ENCODE measurements at places on chromosomes 13 and 19. TPM values are rescaled to one million over a fixed set of nuclear protein-coding genes. Genes with fewer than 3 reads are reported as not detected.
A peak's percentile ranks its signal among the peaks of the same experiment; 100 is the strongest.

DNA sequence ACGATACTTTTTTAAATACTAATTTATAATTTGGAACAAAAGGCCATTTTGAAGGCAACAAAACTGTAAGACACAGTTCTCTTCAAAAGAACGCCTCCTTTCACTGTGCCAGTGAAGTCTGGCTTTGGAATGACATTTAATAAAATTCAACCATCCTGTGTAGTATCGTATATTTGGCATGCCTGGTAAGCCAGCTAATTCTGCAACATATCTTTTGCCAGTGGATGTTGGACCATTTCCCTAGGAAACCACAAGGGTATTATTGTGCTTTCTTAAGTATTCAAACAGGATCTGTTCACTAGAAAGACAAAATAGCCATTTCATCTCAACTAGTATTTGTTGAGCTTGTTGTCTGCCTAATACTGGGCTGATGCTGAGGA lies 111.6 kb downstream of the RGCC start:
- DNase-seq: no peak

Gene PRR19
- polyA plus RNA-seq: 0.17 TPM

GRCh38 chr13:58706421-58706820 lies 1074.9 kb downstream of the PCDH17 start:
- DNase-seq: no peak

Gene NKPD1
- 0.18 TPM for polyA plus RNA-seq

DNA sequence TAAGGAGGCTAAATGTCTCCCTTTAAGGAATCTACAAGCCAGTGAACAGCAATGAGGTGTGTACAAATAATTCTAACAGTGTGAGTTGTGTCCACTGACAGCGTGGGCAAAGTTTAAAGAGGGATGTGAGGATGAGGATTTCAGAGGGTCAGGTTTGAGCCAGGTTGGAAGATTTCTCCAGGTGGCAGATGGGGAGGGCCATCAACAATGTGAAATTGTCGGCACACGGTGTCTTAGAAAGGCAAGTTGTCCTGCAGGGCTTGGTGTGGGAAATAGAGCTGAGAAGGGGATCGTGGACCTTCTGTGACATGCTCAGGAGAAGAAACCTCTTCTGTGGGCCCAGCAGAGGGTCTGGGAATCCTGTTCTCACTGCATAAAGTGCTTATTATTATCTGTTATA lies 52.1 kb downstream of the ATP8A2 start:
- DNase-seq: no peak

DNA sequence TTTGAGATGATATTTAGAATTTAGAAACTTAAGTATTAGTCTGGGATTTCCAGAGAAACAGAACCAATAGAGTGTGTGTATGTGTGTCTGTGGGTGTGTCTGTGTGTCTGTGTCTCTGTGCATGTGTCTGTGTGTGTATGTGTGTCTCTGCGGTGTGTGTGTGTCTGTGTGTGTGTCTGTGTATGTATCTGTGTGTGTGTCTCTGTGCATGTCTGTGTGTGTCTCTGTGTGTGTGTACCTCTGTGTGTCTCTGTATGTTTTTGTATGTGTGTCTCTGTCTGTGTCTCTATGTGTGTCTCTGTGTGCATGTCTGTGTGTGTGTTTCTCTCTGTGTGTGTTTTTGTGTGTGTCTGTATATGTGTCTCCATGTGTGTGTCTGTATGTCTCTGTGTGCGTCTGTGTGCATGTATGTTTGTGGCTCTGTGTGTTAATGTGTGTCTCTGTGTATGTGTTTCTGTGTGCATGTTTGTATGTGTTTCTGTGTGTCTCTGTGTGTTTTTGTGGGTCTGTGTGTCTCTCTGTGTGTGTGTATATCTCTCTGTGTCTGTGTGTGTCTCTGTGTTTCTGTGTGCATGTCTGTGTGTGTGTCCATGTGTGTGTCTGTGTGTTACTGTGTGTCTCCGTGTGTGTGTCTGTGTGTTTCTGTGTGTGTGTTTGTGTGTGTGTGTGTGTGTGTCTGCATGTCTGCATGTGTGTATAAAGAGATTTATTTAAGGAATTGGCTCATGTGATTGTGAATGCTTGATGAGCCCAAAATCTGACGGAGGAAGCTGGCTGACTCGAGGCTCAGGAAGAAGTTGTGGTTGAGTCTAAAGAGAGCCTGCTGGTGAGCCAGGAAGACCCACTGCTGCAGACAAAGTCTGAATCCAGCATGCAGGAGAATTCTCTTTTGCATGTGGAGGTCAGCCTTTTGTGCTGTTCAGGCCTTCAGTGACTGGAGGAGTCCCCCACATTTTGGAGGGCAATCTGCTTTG lies 22.2 kb downstream of the GPR42 start:
- peak; percentile 4 for DNase-seq

- no peak for DNase-seq
Observed at GRCh38 chr13:109790942-109791605, 4.7 kb upstream of the IRS2 start.

- DNase-seq: no peak
Observed at GRCh38 chr13:28468023-28468915, 26.7 kb downstream of the FLT1 start.

GRCh38 chr13:36412736-36413135 lies 19.6 kb upstream of the CCNA1 start:
- DNase-seq: no peak

GRCh38 chr13:20426766-20427448 lies 98.8 kb downstream of the CRYL1 start:
- no peak for DNase-seq

GRCh38 chr19:23916991-23917390 lies 2.3 kb downstream of the ZNF726 start:
- no peak for DNase-seq

GRCh38 chr13:68597641-68598040 lies 1367.5 kb upstream of the PCDH9 start:
- DNase-seq: no peak

DNA sequence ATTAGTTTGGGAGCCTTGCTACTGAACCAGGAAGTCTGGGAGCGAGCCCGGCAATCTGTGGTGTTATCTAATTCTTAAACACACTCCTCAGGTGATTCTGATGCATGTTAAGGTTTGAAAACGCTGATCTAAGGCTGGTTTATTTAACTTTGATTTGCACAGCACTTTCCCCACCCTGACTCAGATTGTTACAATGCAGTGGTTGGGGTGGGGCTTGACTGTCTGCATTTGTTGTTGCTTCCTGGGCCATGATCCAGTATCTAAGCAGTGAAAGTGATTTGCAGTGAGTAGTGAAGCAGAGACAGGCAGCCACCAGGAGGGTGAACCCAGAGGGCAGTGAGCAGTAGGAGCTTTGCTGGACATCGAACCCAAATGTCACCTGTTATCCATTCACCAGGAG lies 81.6 kb upstream of the ARGLU1 start:
- DNase-seq: no peak

DNA sequence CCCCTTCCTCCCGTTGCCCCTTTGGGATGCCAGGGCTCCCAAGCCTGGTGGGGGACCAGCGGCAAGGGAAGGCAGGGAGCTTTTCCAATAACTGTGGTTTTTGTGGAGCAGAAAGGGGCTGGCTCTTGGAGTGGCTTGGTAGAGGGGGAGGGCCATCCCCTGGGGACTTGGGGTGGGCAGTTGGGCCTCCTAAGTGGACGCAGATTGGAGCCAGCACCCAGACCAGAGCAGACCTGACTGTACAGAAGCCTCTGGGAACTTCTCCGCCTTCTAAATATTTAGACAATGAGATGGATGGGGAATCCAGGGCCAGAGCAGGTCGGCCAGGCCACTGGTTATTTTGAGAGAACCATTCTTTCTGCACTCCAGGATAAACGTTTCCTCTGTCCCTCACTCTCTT lies 4.2 kb downstream of the PTGIR start:
- no peak for DNase-seq

DNA sequence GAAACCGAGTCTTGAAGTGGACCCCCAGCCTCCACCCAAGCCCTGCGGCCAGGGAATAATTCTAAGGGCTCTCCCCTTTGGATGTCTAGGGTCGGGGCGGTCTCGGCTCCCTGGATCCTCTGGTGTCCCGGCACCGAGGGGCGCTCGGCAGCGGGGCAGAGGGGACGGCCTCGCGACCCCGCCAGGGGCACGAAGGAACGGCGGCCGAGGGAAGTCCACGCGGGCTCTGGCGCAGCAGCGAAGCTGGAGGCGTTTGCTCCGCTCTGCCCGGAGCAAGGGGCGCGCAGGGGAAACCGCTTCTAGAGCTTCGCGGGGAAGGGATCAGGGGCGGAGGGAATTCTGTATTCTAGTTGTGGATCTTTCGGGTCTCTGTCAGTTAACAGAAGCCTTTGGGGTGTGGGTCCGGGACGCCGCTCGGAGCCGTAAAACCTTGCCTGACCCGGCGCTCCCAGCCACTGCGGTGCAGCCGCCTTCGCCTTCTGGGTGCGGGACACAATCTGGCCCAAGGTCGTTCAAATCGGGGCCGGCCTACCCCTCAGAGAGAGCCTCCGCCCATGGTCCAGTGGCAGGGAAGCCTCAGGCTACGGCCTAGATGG lies 118.2 kb downstream of the KCNRG start:
- no peak for DNase-seq

Gene RGL3
- 11.3 TPM for polyA plus RNA-seq

DNA sequence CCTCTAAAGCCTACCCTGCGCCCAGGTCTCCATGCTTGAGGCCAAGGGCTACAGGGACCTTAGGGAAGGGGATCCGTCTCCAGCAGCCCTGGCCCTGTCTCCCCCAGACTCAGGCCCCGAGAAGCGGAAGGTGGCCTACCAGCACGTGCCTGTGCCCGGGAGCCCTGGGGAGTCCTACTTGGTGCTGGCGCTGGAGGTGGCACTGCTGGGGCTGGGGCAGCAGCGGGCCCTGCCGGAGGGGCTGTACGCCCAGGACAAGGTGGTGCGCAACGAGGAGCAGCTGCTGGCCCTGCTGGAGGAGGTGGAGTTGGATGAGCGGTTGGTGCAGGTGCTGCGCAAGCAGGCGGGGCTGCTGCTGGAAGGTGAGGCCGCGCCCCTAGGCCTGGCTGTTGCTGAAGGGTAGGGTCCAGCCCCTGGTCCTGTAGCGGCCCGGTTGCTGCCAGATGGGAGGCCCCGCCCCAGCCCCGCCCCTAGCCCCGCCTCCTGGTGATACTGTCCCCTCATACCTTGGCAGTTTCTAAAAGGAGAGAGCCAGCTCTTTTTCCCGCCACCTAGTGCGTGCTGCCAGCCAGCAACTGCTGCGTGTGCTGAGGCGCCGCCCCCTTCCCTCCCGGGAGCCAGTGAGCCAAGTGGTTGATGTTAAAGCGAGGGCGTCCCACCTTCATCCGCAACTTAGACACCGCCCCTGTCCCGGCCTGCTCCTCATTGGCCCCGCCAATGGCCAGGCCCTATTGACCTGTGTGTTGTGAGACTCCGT lies 22.6 kb downstream of the ZSWIM4 start:
- DNase-seq: peak; percentile 55

DNA sequence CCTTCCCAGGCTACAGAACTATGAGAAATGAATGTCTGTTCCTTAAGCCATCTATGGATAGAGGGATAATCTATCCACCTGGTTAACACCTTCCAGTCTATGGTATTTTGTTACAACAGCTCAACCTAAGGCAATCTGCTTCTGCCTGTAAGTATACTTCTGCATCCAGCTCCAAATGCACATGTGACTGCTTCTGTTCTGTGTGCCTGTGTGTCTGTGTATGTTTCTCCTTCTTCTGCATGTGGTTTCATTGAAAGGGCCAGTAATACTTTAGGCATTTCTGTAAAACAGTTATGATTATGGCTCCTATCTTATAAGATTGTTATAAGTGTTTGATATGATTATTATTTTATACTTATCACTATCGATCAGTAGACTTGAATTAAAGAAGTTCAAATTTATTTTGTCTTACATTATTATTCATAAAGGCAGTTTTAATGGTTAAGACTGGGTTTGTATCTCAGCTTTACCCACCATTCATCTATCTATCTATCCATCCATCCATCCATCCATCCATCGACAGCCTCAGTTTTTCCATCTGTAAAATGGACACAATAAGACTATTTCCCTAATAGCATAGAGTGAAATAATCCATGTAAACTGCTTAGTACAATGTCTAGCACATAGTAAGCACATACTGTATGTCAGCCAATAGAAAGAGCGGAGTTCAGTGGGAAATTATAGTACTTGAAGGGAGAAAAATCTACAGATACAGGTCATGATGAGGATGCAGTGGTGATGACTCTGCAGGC lies 37.5 kb upstream of the TM9SF2 start:
- no peak for DNase-seq

- DNase-seq: no peak
Observed at GRCh38 chr19:28577233-28577632, 635.7 kb downstream of the UQCRFS1 start.

Gene ERICH6B
- not detected for polyA plus RNA-seq

DNA sequence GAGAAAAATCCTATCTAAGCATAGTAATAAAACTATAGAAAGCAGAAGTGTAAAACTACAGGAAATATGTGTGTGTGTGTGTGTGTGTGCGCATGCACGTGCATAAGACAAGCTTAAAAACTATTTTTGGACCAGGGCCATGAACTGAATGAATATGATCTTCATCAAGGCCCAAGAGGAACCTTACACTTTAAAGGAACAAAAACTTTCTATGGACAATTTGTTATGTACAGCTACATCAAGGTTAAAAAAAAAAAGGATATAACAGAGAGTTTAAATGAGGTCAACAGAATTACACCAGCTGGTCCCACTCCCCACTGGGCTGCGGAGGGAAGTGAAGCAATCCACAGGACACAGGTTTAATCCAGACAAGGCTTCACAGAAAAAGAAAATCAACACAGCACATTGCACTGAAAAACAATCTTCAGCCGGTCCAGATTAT lies 151.1 kb downstream of the LHFPL6 start:
- peak; percentile 49 for DNase-seq

Gene ZNF865
- 12.0 TPM for polyA plus RNA-seq

DNA sequence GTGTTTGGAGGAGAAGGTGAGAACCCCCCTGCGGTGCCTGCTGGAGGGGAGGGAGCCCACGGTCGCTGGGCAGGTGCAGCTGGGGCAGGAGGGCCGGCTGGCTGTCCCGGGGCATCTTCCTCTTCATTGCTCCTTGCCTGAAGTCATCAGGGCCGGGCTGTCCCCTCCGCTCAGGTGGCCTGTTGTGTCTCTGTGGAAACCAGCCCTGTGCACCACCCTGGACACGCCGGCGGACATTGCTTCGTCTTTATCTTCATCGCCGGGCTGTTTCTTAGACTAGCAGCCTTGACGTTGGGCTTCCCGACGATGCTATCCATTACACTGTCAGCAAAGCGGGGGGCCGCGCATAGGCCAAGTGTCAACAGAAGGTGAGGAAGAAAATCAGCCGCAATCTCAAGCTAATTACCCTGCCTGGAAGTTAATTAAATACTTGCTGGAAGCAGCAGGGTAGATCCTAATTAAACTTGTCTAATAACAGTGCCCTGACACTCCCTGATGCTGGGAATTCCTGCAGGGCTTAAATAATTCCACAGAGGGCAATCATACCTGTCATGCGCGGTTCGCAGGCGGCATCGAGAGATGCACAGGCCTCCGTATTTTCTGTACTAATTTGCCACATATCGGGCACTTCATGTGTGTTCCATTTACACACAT lies 111.4 kb upstream of the SOX1 start:
- DNase-seq: no peak

DNA sequence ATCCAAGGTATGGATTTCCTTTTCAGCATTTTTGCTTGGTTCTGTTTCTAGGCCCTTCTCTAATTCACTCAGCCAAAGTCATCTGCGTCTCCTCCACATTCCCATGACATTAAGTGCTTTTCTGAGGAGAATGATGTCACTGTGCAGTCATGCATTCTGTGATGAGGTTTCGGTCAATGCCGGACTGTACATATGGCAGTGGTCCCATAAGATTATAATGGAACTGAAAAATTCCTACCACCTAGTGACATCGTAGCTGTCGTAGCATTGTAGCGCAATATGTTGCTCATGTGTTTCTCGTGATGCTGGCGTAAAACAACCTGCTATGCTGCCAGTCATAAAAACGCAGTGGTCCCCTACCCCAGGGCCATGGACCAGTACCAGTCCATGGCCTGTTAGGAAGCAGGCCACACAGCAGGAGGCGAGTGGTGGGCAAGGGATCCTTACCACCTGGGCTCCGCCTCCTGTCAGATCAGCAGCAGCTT lies 63.4 kb upstream of the TNFRSF19 start:
- peak; percentile 40 for DNase-seq

All from heart left ventricle (tissue), 16 donors.